Daoy (cell line): ENCODE measurements at places on chromosomes 16 and 17. TPM values are rescaled to one million over a fixed set of nuclear protein-coding genes. Genes with fewer than 3 reads are reported as not detected.
A peak's percentile ranks its signal among the peaks of the same experiment; 100 is the strongest.

Gene PDF
- total RNA-seq = 32.1 and 60.8 TPM in 2 replicates

- peak; percentile 21 for DNase-seq
These were observed 381 bp upstream of the HSD11B2 start for GRCh38 chr16:67430504-67430976.

DNA sequence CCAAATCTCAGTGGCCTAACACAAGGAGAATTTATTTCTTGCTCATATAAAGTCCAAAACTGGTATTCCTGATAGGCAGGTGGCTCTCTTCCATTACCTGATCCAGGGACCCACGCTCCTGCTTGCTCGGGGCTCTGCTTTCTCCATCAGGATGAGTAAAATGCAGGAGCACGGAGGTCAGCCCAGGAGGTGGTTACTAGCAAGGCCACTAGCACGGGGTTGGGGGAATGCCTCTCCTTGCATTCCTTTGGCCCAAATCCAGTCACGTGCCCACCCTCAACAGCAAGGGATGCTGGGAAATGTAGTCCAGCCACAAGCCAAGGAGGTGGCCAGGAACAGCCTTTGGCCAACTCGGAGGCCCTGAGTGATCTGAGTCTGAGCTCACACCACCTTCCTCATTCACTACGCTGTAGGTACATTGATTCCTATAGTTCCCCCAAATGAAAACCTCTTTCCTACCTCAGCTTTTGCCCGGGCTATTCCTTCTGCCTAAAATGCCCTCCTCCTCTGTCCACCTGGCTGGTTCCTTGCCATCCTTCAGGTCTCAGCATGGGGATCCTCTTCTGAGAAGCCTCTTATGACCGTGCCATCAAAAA is 38.3 kb upstream of the HAPSTR1 start:
- DNase-seq = peak; percentile 80

GRCh38 chr17:63290784-63291183 is 155.3 kb downstream of the CYB561 start:
- DNase-seq = no peak

DNA sequence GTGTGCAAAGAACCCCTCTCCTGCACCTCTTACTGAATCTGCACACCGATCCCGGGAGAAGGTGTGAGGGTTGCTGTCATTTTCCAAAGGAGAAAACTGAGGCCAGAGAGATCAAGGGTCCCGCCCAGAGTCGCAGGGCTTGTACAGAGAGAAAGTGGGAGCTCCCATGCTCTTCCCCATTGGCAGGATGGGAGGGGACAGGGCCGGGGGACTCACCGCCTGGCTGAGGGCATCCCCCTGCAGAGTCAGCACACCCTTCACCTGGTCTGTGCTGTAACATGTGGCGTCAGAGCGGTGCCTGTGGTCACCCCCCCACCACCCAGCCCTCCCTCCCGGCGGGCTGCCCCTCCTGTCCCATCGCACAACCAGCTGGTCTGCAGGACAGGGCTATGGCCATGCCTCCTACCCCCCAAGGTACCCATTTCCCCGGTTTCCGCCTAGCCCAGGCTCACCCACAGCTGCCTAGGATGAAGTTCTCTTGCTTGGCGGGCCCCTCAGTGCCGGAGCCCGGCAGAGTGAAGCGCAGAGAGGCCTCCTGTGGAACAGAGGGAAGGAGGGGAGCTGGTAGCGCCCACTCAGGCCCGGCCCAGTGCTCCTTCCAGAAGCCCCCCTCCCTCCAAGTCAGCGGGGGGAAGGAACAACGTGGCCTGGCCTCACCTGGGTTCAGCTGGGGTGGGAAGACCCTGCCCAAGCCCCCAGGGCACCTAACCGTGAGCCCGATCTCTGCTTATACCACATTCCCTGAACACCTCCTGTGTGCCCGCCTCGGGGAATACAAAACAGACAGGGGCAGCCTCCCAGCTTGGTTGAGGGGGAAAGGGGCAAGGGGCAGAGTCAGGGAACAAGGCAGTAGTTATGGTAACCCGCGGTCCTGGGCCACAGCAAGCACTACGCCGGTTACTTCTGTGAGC is 1.1 kb downstream of the ROGDI start:
- DNase-seq = no peak
